ENCODE measurements at places on chromosomes 1 and 21. TPM values are rescaled to one million over a fixed set of nuclear protein-coding genes. Genes with fewer than 3 reads are reported as not detected.

DNA sequence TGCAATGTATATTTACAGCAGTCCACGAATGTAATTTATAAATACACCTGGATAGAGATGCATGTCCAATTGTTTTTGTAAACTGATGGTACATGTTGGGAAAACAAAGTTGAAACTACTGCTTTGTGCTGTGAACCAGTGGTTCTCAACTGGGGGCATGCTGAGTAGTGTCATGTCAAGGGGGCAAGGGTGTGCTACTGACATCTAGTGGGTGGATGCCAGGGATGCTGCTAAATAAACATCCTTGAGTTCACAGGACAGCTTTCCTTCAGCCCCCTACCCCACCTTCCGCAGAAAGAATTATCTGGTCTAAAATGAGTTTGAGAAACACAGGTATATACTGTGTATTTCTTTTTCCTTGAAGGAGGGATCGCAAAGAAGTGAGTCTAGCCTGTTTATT is 95.9 kb downstream of the RASAL2 start:
- H3K36me3 ChIP-seq: no peaks in the 10 kb centered on the region
- no peaks in the 10 kb centered on the region for H3K4me1 ChIP-seq
- no peak for DNase-seq
- no peaks in the 10 kb centered on the region for H3K27me3 ChIP-seq

DNA sequence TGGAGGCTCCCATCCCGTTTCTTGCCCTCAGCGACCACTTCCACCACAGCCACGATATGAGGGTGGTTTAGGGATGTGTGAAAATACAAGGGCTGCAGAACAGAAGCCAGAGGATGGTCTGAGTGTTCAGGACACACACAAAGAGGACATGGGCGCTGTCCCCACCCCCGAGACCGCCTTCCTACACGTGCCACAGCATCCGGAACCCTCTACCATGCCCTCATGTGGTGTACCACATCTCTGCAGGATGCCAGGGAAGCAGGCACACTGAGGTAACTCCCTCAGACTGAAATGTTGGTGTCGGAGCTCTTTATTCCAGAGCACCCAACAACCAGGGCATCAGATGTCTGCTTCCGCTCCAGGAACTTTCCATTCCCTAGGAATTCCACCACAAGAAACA is 23.1 kb downstream of the NPHP4 start:
- peaks cover 16% of the 10 kb centered on the region for H3K4me1 ChIP-seq
- H3K4me3 ChIP-seq: no peak overlapping the region
- DNase-seq: no peak
- H3K27me3 ChIP-seq: no peaks in the 10 kb centered on the region
- H3K36me3 ChIP-seq: no peaks in the 10 kb centered on the region
- H3K27ac ChIP-seq: no peak overlapping the region

- DNase-seq: no peak
- H3K27ac ChIP-seq: no peak overlapping the region
- H3K4me1 ChIP-seq: no peaks in the 10 kb centered on the region
- no peak overlapping the region for H3K4me3 ChIP-seq
Measured at GRCh38 chr1:175788586-175789252, 45.3 kb upstream of the TNR start.

- H3K4me3 ChIP-seq: no peak overlapping the region
- no peak overlapping the region for H3K27ac ChIP-seq
- H3K36me3 ChIP-seq: no peaks in the 10 kb centered on the region
- no peaks in the 10 kb centered on the region for H3K27me3 ChIP-seq
Measured at GRCh38 chr1:202702088-202702487, 8.2 kb downstream of the SYT2 start.

- no peak for DNase-seq
- no peak overlapping the region for H3K4me3 ChIP-seq
- no peak overlapping the region for H3K27ac ChIP-seq
- H3K36me3 ChIP-seq: no peaks in the 10 kb centered on the region
- H3K27me3 ChIP-seq: no peaks in the 10 kb centered on the region
Measured at GRCh38 chr1:183210681-183211080, 24.6 kb downstream of the LAMC2 start.

- no peak for DNase-seq
- no peak overlapping the region for H3K27ac ChIP-seq
- H3K36me3 ChIP-seq: no peaks in the 10 kb centered on the region
- no peak overlapping the region for H3K4me3 ChIP-seq
Measured at GRCh38 chr1:227445746-227446145, 117.6 kb upstream of the ZNF678 start.

DNA sequence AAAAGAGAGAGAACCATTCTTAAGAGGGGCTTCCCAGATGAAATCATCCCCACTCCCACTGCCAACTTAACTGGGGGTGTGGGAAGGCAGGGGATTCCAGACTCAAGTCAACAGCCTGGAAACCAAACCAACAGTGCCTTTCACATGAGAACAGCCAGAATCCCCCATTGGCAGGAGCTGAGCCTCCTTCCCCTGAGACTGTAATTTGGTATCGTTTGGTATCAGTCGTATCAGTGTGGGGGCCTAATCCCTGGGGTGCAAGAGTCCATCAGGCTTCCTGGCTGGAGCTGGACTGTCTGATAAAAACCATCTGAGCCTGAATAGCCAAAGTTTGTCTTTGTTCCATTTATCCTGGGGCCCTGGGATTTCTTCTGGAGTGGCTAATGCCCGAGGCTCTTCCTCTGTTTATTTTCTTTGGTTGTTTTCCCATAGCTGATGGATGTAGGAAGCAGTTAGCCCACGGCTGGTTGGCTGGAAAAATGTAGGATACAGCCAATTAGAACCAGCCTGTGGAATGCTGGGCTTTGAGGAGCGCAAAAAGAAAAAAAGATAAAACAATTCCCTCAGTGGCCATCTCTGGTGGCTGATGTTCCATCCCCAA is 84.6 kb downstream of the LAMC2 start:
- H3K27me3 ChIP-seq: no peaks in the 10 kb centered on the region
- H3K4me1 ChIP-seq: no peaks in the 10 kb centered on the region
- no peak overlapping the region for H3K27ac ChIP-seq
- no peak overlapping the region for H3K4me3 ChIP-seq
- no peaks in the 10 kb centered on the region for H3K36me3 ChIP-seq
- no peak for DNase-seq

- no peak overlapping the region for H3K4me3 ChIP-seq
- no peaks in the 10 kb centered on the region for H3K36me3 ChIP-seq
- DNase-seq: no peak
- no peaks in the 10 kb centered on the region for H3K4me1 ChIP-seq
Measured at GRCh38 chr1:208741296-208741695, 497.1 kb upstream of the PLXNA2 start.

RXFP4 gene
- polyA plus RNA-seq: not detected

IGSF8 gene
- 24.7 TPM for polyA plus RNA-seq

SPATA1 gene
- polyA plus RNA-seq: 1.2 TPM

AMY2B gene
- 318 TPM for polyA plus RNA-seq

CFHR4 gene
- polyA plus RNA-seq: not detected

Data from pancreas (tissue), 10 donors.